Urinary bladder (tissue), 4 donors: ENCODE measurements at places on chromosomes 2 and 18. TPM values are rescaled to one million over a fixed set of nuclear protein-coding genes. Genes with fewer than 3 reads are reported as not detected.

DNA sequence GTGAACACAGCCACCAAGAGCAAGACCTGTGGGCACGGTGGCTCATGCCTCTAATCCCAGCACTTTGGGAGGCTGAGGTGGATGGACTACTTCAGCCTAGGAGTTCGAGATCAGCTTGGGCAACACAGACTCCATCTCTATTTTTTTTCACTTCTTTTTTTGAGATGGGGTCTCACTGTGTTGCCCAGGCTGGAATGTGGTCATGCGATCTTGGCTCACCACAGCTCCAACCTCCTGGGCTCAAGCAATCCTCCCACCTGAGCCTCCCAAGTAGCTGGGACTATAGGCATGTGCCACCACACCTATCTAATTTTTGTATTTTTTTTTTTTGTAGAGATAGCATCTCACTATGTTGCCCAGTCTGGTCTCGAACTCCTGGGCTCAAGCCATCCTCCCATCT lies 54.4 kb upstream of the SPRED2 start:
- no peak for DNase-seq

LMAN2L gene
- polyA plus RNA-seq: 23.5 TPM

COLEC11 gene
- polyA plus RNA-seq: 23.1 TPM

GRCh38 chr2:118671701-118672454 lies 175.6 kb downstream of the EN1 start:
- DNase-seq: no peak

ABCA12 gene
- polyA plus RNA-seq: 0.01 TPM

CXCR2 gene
- 0.77 TPM for polyA plus RNA-seq

- DNase-seq: no peak
Observed at GRCh38 chr2:120637847-120638246, 97.8 kb upstream of the GLI2 start.

- DNase-seq: peak; percentile 88
Observed at GRCh38 chr2:117523267-117523666, 291.2 kb upstream of the DDX18 start.

UGT1A4 gene
- 1.2 TPM for polyA plus RNA-seq

CDK15 gene
- 1.6 TPM for polyA plus RNA-seq

TMEM17 gene
- polyA plus RNA-seq: 1.6 TPM
